NCI-H1048 (cell line): ENCODE measurements at places on chromosomes 5 and 9.

DNA sequence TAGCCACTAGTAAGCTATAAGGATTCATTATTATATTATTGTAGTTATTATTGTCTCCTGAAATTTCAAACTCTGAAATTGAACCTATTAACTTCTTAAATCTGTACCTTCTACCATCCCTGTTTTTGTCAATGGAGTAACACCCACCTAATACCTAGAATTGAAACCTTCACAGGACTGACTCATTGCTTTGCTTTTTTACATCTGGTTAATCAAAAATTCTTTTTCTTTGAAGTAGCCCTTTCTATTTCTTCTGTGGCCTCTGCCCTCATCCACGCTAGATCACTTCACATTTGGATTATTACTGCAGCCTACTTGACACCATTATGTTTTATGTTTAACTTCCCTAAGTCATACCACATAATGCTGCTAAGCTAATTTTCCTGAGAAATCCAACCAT is 35.6 kb downstream of the RBM27 start:
- no peak for DNase-seq

DNA sequence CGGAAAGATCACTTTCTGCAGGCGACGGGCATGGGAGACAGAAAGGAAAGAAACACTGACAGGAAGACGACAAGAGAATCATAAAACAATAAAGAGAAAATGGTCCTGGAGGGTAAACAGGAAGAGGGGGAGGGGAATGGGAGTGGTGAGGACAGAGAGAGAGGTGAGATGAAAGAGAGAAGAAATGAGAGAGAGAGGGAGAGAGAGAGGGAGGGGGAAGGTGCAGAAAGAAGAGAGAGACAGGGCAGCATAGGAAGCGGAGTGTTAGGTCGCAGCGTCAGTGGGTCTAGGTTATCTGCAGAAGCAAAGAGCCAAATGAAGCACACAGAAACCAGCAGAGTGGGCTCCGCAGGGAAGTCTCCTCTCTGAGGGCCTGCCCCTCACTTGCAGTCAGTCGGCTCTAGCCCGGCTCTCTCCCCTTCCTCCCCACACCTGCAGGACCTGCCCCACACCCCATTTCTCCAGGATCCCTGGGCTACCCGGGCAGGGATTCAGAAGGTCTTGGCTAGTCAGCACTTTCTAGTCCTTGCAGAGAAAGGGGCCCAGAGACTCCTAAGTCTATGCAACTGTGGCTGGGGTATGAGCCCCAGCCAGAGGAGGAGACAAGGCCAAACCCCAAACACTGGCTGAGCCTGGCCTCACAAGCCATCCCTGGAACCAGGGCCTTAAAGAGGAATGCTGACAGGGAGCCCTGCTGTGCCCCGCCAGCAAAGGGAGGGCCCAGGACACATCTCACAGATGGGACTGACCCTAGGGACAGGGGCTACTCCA is 29.7 kb upstream of the MEIKIN start:
- DNase-seq: no peak

- peak; percentile 55 for DNase-seq
These were observed 102.2 kb upstream of the EQTN start for GRCh38 chr9:27398982-27399653.

GRCh38 chr5:171945476-171945875 is 61.0 kb downstream of the FBXW11 start:
- DNase-seq: no peak

DNA sequence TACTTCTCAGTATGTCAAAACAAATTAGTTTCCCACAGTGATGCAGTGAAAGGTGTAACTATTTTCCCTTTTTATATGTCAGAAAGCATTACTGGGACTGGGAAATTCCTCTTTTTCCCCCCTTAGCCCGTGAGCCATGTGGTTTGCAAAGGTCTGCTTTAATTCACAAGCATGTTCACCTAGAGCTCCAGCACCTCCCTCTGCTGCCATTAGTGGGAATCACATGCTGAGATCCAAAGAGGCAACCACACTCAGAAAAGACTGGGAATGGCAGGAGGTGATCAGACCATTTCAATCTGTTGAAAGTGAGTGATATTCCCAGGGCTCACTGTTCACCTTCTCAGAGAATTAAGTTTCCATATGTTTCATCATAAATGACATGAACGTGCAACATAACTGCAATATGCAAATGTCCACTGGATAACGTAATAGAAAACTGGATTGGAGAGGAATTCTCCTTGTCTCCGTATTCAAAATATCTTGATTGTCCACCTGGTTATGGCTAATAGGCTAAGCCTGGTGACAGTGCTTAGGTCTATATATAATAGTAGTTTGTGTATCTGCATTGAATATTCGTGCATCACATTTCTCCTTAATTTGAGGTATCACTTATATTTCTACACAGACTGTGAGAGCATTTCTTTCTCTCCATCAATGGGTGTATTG is 703.5 kb upstream of the WWC1 start:
- peak; percentile 66 for DNase-seq

DNA sequence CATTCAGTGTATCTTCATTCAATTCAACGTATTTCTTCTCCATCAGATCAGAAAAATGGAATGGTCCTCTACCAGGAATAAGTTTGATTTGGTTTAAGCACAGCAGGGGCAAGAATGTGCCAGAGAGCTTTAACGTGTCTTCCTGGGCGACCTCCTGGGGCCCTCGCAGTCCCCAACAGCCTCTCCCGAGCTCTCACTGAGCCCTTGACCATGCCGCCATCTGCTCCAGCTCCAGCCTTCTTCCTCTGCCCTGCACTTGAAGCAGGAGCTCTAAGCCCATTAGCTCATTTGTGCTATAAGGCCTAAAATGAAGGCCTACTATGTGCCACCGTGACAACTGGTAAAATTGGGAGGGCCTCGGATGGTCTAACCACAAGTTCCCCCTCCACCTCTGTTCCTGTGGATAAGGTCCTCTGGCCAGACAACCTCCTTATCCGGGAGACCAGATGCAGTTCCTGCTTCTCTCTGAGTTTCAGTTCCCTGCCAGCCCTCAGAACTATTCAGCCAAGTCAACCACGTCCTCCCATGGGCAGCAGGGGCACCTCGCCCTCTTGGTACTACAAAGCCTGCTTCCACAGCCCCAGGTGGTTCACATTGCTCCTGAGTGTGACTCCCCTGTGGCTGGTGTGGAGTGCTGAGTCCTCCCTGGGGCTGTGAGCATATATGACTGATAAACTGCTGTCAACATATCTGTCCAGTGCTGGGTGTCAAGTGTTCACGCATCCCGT is 35.8 kb downstream of the C5orf15 start:
- DNase-seq: no peak

DNA sequence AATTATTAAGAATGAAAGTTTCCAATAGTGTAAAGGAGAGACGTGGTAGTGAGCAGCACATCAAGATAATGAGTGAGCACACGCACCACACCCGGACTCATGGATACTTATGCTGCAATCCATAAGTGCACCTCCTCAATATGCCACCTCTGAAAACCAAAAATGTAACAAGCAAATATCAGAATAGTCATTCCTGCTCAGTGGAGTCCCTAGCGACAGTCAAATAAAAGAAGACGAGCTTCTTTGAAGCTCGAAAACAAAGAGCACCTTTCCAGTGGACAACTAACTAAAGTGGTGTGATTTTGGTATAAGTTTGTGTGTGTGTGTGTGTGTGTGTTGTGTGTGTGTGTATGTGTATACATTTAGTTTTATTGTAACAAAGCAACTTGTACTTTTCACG is 241.3 kb downstream of the DEPDC1B start:
- DNase-seq: no peak

GRCh38 chr9:120668399-120668798 is 45.9 kb downstream of the MEGF9 start:
- DNase-seq: no peak

GRCh38 chr5:38557308-38557710 is 863 bp upstream of the LIFR start:
- no peak for DNase-seq

DNA sequence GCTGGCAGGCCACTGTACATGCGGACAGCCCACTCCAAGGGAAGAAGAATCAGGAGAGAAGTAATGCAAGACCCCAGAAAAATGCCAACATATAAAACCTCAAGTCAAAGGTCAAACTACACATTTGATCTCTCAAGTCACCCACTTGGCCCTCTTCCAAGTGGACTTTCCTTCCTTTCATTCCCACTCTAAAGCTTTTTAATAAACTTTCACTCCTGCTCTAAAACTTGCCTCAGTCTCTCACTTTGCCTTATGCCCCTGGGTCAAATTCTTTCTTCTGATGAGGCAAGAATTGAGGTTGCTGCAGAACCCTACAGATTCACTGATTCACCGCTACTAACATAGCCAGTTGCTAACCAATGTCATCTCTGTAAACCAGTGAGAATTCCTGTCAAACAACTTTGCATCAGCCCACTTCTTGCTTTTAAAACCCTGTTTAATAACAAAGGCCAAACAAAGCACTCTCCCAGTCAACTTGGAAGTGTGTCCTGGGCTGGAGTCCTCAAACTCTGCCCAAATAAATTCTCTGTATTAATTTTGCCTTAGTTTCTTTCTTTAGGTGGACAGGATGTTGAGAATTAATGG is 6.9 kb upstream of the ATP6V1G1 start:
- DNase-seq: no peak

- no peak for DNase-seq
These were observed 24.1 kb upstream of the CDH9 start for GRCh38 chr5:27062451-27062850.

GRCh38 chr9:36755019-36755418 is 182.3 kb downstream of the MELK start:
- no peak for DNase-seq

- DNase-seq: no peak
These were observed 60.9 kb downstream of the IL31RA start for GRCh38 chr5:55911784-55912653.

DNA sequence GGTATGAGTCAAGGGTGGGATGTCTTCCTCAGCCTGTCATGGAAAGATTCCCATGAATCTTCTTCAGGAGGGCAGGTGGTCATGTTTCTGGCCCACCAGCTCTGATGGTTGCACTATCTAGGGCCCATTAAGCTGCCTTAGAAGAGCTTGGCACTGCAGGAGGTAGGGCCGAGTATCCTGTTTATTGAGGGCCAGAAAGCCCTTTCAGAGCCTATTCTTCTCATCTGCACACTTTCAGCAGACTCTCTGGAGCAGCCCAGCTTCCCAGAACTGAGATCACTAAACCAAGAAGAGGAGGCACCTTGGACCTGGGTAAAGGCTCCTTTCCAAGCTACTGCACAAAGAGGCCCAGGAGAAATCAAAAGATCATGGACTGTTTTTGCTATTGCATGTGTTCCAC is 146.5 kb downstream of the MTX3 start:
- DNase-seq: no peak

GRCh38 chr9:127280880-127281660 is 16.5 kb downstream of the GARNL3 start:
- no peak for DNase-seq

DNA sequence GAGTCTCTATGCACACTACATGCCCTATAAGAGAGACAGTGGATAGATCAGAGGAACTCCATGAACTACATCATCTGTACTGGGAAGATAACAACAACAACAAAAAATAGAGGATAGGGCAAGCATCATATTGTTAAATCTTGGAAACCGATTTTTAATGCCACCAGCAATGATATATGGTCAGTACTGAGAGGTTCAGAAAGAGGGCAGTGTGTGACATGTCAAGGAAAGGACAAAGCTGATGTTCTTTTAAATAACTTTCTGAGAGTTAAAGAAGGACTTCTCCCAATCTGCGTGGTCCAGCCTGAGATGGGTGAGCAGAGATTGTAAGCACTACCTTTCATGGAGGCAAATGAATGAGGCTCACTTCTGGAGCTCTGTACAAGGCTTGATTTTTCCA is 62.0 kb upstream of the PHF24 start:
- DNase-seq: no peak

DNA sequence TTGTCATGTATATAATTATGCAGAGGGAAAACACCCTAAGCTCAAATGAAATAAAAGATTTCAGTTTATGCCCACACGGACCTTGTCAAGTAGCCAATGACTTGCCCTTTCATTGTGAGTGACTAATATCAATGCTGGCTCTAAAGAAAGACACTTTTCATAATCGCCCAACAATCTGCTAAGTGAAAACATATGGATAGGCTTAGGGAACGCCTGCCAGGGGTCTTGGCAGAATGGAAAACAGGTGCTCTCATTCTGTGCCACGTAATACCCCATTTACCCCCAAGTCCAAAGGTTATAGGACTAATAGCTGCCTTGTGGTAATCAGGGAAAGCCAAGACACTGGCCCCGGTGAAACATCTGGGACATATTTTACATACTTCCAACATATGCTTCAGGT is 157.7 kb downstream of the SLF1 start:
- DNase-seq: no peak

- no peak for DNase-seq
These were observed 185.4 kb downstream of the GABBR2 start for GRCh38 chr9:98523231-98523901.

DNA sequence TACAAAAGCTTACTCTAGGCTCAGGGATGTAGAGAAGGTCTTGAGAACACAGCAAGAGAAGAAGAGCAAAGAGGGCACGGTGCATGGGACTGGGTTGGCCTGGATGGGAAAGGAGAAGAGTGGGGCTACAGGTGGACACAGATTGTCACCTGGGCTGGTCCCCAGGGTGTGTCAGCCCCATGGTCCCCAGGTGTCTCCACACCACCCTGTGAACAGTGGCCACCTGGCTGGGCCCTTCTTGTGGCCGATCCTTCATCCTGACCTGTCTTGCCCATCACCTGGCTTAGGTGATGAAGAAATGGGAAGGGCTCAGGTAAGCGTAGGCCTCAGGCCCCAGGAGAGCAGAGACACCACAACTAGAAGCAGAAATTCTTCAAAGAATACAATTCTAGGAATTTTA is 188.9 kb downstream of the TENT4A start:
- DNase-seq: no peak

- no peak for DNase-seq
These were observed 37.2 kb downstream of the NCS1 start for GRCh38 chr9:130209422-130209821.

DNA sequence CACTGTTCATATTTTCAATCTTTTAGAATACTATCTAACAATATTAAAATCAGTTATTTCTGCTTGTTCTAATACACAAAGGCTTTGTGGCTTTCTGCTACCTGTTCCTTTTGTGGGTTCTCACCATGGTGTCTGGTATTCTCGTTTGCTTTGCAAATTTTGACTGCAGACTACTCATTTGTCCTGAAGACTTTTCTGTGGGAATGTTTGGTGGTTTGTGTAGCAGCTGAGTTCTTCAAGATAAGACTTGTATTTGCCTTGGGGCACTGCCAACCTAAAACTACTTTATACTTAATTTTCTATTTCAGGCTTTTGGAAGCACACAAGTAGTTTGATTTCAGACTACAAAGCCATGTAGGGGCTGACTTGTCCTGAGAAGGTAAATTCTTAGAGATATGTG is 11.1 kb downstream of the IL33 start:
- peak; percentile 51 for DNase-seq

GRCh38 chr9:94157050-94157801 is 73.0 kb downstream of the PTPDC1 start:
- DNase-seq: peak; percentile 48

DNA sequence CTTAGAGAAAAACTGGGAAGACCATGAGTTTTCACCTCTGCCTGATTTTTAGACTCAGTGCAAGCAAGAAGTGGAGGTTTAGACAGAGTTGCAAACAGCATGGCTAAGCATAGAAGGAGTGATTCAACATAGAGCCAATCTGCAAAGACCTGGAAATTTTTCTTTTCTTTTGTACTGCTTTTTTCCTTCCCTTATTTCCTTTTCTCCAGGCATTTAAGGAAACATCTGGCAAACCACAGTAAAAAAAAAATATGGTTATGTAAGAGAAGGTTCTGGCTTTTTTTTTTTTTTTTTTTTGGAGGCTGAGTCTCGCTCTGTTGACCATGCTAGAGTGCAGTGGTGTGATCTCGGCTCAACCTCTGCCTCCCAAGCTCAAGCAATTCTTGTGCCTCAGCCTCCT is 16.6 kb upstream of the DCAF12 start:
- no peak for DNase-seq
